ENCODE measurements at places on chromosomes 11 and 22.
A peak's percentile ranks its signal among the peaks of the same experiment; 100 is the strongest.

- DNase-seq = no peak
Measured at GRCh38 chr11:81963018-81963417, 770.6 kb downstream of the FAM181B start.

GRCh38 chr11:85764796-85765195, 46.1 kb downstream of the SYTL2 start:
- DNase-seq = no peak

GRCh38 chr22:36365020-36365411, 22.8 kb downstream of the MYH9 start:
- DNase-seq = peak; percentile 99

GRCh38 chr11:2807025-2807681, 78.4 kb downstream of the CDKN1C start:
- DNase-seq = no peak

- peak; percentile 33 for DNase-seq
Measured at GRCh38 chr11:12200279-12200990, 90.0 kb downstream of the MICAL2 start.

DNA sequence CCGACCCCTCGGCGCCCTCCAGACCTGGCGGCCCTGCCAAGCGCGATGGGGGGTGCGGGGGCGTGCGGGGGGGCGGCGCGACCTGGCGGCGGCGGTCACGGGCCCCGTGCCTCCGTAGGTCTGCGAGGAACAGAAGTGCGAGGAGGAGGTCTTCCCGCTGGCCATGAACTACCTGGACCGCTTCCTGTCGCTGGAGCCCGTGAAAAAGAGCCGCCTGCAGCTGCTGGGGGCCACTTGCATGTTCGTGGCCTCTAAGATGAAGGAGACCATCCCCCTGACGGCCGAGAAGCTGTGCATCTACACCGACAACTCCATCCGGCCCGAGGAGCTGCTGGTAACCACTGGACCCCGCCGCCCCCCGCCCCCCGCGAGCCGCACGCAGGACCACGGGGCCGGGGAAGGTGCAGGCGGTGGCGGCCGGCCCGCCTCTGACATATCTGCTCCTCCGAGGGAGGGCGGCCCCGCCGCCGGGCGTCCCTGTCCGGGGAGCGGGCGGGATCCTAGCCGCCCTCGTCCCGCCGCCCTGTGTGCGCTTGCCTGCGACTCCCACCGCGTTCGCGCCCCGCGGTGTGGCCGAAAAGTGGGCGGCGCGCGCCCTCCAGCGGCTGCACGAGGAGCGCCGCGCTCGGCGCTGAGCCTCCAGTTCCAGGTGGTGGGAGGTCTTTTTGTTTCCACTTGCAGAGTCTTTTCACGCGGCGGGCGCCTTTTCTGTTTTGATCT, 2.1 kb downstream of the CCND1 start:
- peak; percentile 72 for DNase-seq

DNA sequence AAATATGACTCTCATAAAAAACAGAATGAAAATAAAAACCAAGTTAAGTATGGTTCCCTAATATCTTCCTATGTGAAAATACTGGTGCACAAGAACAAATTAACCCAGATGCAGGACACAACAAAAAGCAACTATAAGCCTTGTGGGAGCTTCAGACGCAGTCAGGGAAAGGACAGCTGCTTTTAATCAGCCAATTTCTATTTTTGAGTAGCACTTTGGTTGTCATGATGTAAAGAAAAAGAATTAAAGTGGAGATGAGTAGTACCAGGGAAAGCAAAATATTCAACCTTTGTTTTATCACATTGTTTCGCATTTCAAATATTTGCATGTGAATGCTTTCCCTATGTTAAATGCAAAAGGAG, 339.9 kb downstream of the SOX6 start:
- no peak for DNase-seq

GRCh38 chr11:38448284-38448683, 1850.2 kb upstream of the RAG2 start:
- DNase-seq = no peak

DNA sequence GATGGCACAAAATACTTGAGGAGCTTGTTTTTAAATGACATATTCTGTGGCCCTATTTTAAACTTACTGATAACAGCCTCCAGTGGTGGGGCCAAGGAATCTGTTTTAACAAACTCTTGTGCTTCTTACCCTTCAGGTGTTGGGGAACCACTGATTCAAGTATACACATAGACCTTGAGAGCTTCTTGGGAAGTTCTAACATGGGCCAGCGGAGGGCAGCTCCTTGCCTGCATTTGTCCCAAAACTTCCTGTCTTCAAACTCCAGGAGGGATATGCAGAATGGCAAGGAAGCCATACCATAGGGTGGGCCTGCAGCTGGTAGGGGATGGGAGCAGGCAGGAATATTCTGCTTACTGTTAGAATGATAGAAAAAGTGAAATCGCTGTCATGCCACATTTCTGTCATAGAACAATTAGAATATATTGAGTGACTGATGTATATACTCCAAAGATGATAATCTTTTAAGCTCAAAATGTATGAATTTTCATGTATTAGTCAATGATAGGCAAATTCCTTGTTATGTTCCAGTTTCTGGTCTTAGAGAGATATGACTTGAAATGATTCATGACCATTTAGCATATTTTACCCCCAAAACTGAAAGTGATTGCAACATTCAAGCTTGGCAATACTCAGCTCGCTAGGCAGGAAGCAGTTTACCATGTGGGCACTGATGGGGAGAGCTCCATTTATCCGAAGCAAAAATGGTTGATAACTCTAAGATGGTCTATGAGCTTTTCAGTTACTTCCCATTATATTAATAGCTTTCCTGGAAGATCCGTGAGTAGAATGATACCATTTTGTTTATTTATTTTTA, 9.2 kb downstream of the EXT2 start:
- DNase-seq = no peak

DNA sequence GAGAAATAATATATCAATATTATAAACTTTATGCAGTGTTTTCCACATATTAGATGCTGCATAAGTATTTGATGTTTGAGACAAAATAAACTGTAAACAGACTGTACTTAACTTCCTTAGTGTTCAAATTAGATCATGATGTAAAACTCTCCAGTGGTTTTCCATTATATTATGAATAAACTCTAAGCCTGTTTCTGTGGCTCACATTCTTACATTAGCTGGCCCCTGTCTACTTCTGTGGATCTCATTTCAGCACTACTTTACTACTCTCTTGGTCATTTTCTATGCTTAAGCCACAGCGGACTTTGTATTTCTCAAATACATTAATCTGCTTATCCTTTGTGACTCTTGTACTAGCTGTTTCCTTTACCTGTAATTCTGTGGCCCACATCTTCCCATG, 55.6 kb downstream of the ARHGEF12 start:
- peak; percentile 53 for DNase-seq

GRCh38 chr11:128619540-128620308, 32.4 kb upstream of the ETS1 start:
- no peak for DNase-seq

GRCh38 chr22:39724390-39724789, 153.8 kb downstream of the CACNA1I start:
- DNase-seq = no peak

- no peak for DNase-seq
Measured at GRCh38 chr11:62202910-62203309, 5.6 kb upstream of the SCGB2A1 start.

GRCh38 chr11:105202844-105203548, 63.4 kb upstream of the CARD18 start:
- peak; percentile 45 for DNase-seq

GRCh38 chr11:117941976-117942654, 12.9 kb upstream of the TMPRSS13 start:
- DNase-seq = no peak

GRCh38 chr11:133480722-133481121, 51.6 kb downstream of the OPCML start:
- DNase-seq = no peak

DNA sequence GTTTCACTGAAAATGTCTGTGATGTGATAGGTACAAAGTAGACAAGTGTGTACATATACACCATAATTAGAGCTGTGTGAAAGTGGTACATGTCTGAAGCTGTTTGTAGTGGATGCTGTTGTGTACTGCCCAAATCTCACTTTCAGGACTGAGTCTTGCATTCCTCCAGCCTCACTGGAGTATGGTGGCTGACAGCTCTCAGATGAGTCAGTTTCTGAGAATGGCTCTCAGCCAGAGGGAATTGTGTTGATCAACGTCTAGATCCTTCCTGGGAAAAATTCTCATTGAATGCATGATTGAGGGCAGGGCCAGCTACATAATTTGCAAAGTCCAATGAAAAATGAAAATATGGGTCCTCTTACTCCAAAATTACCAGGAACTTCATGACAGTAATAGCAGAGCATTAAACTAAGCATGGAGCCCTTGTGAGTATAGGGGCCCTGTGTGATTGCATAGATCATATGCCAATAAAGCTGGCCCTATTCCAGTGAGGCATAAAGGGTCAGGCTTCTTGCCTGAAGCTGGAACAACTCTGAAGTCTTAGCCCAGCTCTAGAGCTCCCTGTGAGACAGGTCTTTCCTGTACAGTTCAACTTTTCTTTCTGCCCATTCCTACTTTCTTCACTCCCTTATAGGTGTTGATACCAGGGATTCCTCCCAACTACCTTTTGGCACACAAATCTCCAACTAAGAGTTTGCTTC, 10.8 kb upstream of the CYP2R1 start:
- peak; percentile 53 for DNase-seq

- peak; percentile 98 for DNase-seq
Measured at GRCh38 chr22:35376728-35377472, 4.0 kb upstream of the HMOX1 start.

GRCh38 chr11:92441443-92441726, 216.8 kb downstream of the FAT3 start:
- no peak for DNase-seq

DNA sequence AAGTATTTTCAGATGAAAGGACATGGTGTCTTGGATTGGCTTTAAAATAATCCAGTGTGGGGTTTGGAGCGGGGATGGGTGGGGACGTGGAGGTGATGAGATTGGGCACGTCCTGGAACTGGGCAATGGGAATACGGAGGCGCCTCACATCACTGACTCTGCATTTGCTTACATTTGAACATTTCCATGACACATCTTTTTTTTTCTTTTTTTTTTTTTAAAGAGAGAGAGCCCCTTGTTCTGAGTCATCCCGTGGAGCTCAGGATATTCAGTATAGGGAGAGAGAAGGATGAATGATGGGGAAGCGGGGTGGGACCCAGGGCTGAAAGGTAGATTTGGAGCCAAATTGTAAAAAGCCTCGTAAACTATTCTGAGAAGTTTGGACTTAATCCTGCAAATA, 142.7 kb downstream of the FBXO7 start:
- DNase-seq = peak; percentile 72

DNA sequence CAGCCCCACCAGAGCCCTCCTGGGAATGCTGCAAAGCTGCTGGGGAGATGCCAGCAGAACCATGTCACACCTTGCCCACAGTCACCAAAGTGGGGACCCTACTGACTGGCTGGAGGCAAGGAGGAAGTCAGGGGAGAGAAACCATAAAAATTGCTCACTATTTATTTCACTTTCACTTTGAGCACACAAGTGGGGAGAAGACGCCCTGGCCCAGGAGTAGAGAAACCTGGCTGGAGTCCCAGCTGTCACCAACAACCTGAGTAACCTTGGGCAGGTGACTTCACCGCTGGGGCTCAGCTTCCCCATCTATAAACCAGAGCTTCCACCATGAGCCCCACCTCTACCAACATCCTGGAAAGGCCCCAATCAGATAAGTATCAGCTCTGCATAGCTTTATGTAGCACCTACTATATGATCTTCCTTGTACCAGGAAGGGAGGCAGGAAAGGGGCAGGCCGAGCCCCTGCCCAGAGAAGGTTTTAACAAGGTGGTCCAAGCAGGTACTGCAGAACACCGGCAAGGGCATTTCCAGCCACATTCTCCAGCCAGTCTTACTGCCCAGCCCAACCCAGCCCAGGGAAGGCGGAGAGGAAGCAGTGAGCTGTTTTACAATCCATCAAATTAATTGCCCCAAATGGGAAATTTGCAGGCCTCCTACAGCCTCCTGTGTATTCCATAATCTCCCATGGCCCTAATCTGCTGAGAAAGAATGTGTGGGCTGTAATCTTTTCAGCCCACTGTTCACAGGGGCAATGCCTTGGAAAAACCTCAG, 27.6 kb downstream of the PLEKHA7 start:
- DNase-seq = no peak

GRCh38 chr11:112248201-112248600, 12.5 kb downstream of the PLET1 start:
- DNase-seq = peak; percentile 49

GRCh38 chr11:36628141-36628540, 30.1 kb upstream of the RAG2 start:
- no peak for DNase-seq

DNA sequence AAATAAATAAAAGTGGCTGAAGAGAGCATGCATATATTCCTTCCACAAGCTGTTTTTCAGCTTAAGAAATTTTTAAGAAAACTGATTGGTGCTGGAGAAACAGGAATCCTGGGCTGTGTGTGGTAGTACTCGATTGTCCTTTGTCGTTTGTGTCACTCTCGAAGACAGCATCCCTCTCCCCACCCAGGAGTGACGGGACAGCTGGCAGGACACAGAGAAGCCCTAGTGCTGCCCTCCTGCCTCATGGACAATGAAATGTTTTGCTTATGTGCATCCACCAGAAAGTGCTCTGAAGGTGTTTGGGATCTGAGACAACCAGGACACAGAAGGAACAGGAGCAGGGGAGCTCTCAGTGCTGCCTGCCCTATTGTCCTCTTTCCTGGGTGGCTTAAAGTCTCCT, 12.8 kb downstream of the PLAAT4 start:
- no peak for DNase-seq

DNA sequence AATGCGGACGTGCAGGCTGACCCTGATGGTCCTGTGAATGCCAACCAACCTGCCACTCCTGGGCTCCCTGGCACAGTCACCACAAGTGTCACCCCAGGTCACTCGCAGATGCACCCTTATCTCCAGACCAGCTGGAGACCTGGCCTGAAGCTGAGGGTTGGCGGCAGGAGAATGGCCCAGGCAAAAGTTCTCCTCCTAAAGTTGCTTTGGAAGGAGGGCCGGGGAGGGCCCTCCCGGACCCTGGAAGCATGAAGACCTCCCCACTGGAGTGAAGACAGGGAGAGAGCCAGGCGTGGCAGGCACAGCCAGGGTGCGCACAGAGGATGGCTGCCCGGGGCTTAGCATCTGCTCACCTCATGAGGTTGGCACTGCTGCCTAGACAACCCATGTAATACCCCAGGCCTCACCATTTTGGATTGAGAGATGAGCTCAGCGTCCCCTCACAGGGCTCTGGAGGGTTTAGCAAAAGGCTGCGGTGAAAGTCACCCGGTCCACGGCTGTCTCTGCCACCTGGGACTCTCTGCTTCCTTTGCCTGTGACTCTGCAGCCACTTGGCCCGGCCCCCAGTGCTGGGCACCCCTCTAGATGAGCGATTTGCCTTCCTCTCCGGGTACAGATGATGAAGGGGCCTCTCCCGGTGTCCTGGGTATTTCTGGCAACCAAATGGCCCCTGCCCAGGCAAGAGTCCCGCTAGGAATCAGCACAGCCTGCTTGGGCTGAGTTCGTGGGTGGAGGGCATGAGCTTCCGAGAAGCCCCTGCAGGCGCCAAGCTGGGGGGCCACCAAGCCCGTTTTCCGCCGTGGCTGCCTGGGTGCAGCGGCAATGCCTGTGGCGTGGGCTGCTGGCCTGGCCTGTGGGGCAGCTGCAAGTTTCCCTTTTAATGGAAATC, 48.3 kb upstream of the SEPTIN5 start:
- DNase-seq = no peak

Measured in mesenchymal stem cell (in vitro differentiated cells and primary cell).